ENCODE measurements at places on chromosomes 4 and X.

- no peak for DNase-seq
Observed at GRCh38 chr4:57691370-57691769, 581.2 kb upstream of the IGFBP7 start.

DNA sequence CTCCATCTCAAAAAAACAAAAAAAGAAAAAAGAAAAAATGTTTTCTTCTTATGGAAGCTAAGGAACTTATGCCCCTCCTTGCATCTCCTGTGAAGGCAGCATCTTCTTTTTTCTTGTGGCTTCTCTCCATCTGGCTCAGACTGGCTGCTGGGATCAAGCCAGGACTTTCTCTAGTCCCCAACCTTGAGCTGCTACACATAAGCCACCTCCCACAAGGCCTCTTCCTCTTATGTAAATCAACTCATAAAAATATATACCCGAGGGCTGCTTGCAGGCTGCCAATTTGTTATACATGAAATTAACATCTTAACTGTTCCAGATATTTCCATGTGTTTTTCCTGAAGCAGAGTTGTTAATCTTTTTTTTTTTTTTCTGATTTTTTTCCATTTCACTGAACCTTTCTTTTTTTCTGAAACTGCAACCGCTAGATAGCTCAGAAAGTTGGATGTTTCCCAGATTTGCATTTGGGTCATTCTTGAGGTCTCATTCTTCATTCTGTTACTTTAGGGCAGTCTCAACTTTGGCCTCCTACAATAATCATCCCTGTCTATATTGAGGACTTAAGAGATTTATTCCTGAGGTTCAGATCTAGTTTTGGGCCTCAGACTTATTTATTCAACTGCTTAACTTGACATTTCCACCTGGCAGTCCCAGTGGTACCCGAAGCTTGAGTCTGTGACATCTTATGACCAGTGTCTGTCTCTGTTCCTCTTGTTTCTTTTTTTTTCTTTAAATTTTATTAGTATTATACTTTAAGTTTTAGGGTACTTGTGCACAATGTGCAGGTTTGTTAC lies 10.3 kb downstream of the SNX25 start:
- DNase-seq: no peak

DNA sequence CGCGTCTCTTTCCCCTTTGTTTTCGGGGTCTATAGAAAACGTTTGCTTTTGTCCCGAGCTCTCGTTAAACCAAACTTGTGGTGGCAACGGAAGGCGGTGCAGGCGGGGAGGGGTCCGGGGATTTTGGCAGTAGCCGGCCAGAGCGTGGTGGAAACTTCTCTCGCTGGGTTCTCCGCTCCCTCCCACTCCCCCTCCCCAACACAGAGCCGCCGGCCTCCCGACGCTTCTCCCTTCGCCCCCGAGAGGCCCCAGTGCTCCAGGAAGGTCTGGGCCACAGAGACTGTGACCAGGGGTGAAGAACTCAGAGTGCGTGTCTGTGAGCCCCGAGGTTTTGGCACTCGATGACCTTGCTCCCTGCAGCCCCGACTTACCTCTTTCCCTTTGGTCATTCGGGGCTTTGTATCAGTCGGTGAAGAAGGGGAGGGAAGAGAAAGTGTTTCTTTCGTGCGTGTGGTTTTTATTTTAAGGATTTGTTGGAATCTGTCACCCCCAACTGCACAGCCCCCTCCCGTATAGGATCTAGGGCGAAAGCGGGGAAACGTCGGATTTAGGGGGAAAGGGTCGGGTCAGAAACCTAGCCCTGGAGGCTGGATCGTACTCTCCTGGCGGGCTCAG lies 9.0 kb upstream of the BCOR start:
- DNase-seq: no peak

DNA sequence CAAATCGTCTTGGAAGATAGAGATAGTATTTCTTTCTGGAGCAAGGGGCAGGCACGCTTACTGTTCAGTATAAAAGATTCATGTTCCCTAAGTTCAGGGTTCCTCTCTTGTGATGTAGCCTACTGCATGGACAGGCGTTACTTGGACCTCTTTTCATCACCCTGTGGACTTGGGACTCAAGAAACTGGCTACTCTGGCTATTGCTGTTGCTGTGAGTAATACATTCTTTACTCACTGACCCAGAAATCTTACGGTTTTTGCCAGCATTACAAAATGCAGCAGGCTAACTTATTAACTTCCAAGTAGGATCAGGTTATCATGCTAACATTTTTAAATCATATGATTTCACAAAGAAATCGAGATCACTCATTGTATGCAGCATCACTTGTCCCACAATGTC lies 12.8 kb upstream of the GUCY1B1 start:
- DNase-seq: no peak

GRCh38 chr4:51853027-51853682 lies 10.2 kb downstream of the DCUN1D4 start:
- DNase-seq: no peak

DNA sequence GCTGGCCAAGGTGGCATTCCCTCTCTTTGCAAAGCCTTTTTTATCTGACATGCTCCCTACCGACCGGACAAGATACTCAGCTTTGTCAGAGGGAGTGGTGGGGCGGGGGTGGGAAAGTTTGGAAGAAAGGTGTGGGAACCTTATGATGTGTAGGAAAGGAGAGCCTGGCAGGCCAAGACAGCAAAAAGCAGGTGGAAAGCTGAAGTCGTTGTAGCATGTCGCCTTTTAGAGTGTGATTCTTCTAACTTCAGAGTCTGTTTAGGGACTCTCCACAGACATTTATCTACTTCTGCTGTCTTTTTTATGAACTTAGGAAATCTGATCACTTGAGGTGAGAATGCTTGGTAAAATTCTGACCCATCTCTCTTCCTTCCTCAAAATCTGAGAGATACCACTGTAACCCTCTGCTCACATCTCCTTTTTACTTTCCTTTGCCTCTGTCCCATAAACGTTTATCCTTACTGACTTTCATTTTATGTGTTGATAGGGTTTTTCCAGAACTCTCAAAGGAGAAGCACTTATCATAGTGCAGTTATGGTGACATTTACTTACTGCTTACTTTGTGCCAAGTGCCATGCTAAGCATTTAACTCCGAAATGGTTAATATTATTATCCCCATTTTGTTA lies 8.2 kb upstream of the RUFY3 start:
- DNase-seq: peak; percentile 30

GRCh38 chr4:144861471-144861870 lies 215.5 kb downstream of the HHIP start:
- no peak for DNase-seq

GRCh38 chr4:185566425-185566824 lies 31.1 kb upstream of the PDLIM3 start:
- DNase-seq: no peak

GRCh38 chrX:155235891-155236290 lies 19.6 kb downstream of the VBP1 start:
- DNase-seq: no peak

GRCh38 chrX:115949900-115950822 lies 220.4 kb upstream of the AGTR2 start:
- no peak for DNase-seq

DNA sequence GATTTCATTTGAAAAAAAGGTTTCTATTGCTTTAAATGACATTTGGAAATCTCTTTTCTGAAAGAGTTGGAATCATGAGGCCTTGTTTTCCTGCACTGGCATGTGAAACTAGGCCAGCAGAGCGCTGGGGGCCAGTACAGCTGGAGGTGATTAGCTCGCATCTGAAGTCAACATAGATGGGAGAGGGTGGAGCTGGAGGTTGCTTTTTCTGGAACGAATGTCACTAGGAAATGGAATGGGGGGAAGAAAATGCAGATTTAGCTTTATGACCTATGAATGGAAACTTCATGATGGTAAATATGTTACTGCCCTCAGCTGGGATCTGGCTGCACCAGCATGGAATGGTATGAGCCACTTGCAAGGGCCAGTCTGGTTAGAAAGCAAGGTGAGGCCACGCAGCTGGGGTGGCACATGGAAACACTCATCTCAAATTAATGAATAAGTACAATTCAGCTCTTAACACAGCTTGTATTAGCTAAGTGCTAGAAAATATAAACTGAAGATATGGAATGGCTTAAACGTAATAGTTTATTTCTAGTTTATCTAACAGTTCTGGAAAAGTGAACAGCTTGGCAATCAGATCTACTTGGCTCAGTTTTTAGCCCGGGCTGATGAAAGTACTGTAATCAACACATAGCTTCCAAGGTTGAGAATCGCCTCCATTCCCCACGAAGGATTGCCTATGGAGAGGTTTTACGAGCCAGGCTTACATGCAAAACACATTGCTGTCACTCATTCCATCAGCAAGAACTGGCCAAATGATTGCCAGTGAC lies 32.5 kb downstream of the SLC10A6 start:
- no peak for DNase-seq

DNA sequence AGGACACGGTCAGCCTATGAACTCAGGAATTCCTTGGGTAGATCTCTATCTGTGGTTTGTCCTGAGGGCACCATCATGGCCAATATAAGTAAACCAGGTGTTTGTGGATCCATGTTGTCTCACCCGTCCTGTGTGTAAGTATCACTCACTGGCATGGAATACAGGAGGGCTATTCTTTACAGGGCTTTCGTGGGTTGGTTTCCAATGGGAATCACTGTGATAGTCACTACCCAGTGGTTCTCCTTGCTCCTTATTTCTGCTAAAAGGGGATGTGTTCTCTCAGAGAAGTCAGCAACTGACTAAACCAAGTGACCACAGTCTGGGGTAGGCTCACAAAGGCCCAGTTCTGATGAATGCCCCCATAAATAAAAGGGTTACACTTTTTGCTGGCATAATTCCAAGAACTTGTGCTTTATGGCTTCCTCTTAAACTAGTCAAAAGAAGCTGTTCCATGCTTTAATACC lies 236.7 kb upstream of the JADE1 start:
- no peak for DNase-seq

- DNase-seq: no peak
Observed at GRCh38 chr4:157076578-157076947, 613 bp downstream of the GLRB start.

DNA sequence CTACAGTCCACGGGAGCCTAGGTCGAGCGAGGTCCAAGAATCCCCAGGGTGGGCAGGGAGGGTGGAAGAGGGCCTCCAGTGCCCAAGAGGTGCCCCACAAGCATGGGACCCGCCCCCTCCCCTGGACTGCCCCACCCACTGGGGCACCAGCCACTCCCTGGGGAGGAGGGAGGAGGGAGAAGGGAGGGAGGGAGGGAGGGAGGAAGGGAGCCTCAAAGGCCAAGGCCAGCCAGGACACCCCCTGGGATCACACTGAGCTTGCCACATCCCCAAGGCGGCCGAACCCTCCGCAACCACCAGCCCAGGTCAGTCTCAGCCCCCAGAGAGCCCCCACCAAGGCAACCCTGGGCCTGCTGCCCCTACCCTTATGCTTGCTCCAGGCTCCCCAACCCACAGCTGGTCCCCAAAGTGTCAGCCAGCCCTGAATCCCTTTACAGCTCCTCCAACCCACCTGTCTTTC lies at the start of gene GATA1:
Gene GATA1, plus strand, starts transcription at position 250 of the 460 bp plus-strand sequence. CDS start 4,520 bp downstream, outside the sequence.
- DNase-seq: no peak

DNA sequence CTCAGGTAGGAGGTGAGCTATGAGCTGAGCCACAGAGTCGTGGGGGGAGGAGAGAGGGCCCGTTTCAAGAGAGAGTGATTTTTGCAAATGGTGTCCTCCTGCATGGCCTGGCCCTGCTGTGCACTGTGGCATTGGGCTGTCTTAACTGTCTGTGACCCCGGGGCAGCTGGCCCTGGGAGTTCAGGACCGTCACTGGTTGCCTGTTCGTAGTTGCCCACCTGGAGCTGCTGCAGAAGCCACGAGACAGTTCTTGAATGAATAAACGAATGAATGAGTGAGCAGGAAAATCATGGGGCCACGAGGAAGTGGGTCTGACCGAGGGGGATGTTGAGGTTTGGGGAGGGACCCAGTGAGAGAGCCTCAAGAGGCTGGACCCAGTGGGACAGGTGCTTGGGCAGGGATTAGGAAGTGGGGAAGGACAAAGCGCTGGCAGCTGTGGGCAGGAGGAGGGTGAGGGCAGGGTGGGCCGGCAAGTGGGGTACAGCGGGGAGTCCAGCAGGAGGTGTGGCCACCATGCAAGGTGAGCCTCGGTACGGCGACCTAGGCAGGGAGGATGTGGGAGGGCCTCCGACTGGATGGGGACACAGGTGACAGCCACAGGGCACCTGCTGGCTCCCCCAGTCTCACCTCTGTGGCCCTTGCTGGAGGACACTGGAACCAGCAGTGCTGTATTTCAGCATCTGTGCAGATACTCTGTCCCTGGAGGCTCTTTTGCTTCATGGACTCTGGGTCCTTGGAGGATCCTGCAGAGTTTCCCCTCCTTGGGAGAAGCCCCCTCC lies 10.2 kb downstream of the RGS12 start:
- DNase-seq: no peak

- no peak for DNase-seq
Observed at GRCh38 chr4:89665662-89666061, 171.3 kb downstream of the SNCA start.

GRCh38 chrX:150663073-150663472 lies 30.1 kb upstream of the MTMR1 start:
- no peak for DNase-seq

DNA sequence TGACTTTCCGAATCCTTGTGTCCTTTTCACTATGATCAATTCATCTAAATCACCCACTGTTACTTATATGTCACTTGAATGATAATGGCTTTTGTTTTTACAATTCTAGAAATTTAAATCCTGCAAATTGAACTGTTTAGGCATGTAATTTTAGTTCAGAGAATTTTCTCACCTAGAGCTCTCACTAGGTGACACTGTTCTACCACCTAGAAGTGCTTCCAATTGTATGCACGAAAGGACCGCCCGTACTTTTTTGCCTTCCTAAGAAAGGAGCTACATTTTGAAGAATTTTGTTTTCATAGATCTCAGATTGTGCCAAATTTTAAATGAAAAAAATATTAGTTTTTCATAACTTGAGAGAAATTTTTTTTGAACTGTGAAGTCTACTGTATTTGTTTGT lies 481.6 kb upstream of the FSTL5 start:
- no peak for DNase-seq

DNA sequence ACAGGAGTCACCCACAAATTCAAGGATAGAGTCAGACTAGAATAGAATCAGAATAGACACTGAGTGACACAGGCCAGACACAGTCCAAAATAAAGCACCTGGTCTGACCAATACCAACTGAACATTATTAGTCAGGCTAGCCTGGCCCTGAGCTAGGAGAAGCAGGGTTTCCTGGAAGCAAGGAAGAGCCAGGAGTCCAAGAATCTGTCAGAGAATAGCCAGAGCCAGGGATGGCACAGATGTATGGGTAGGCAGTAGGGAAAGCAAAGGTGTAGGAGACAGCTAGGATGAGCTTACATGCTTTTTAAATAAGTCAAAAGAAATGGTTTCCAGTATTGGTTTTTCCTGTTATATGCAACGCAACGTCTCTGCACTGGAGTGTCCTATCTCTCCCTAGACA lies 3.7 kb downstream of the BTC start:
- DNase-seq: no peak

- DNase-seq: no peak
Observed at GRCh38 chrX:106263817-106264216, 95.7 kb downstream of the PWWP3B start.

GRCh38 chr4:76207549-76207948 lies 6.1 kb downstream of the SCARB2 start:
- DNase-seq: no peak

GRCh38 chrX:118983513-118983912 lies 9.1 kb downstream of the LONRF3 start:
- DNase-seq: no peak

GRCh38 chr4:128793859-128794672 lies 15.4 kb upstream of the JADE1 start:
- DNase-seq: no peak
